ENCODE measurements at places on chromosomes 5 and 9. TPM values are rescaled to one million over a fixed set of nuclear protein-coding genes. Genes with fewer than 3 reads are reported as not detected.

Gene THG1L
- total RNA-seq: 10.9 TPM

Gene CCDC152
- total RNA-seq: 8.9 TPM

Gene LECT2
- total RNA-seq: not detected

Gene LRRC19
- total RNA-seq: not detected

DNA sequence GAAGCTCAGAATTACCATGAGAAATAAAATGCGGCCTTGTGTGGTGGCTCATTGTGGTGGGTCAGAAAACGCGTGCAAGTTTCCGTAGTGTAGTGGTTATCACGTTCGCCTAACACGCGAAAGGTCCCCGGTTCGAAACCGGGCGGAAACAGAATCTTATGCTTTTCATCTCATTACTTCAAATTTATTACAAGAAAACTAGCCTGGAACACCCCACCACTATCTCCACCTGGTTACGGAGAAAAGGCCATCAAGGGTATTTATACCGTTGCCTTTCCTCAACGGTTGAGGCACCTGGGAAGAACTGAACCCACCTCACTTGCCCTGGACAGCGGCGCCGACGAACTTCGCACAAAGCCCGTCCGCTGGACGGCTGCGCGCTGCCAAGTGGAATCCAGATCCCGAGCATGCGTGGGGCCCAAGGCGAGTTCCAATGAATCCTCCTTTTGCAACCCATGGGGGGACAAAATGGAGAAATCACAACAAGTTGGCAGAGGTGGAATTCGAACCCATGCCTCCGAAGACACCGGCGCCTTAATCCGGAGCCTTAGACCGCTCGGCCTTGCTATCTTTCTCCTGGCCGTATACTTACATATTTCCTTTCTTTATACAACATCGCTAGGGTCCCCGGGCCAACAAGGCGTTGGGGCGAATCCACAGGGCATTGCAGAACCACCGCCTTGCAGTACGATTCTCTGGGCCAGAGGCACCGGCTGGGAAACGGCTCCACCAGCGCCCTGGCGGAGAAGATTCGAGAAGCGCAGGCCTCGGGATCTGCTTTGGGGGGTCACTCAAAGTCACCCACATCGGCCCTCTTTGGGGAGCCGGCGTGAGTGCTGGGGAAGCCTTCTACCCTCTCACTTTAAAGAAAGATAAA, 16.9 kb downstream of the OR2V2 start:
- peaks cover 44% of the 10 kb centered on the region for H3K4me1 ChIP-seq
- H3K4me3 ChIP-seq: peak overlapping the region; percentile 73
- peaks cover 15% of the 10 kb centered on the region for H3K27me3 ChIP-seq
- no peaks in the 10 kb centered on the region for H3K36me3 ChIP-seq
- no peak for DNase-seq
- peak overlapping the region; percentile 90 for H3K27ac ChIP-seq

DNA sequence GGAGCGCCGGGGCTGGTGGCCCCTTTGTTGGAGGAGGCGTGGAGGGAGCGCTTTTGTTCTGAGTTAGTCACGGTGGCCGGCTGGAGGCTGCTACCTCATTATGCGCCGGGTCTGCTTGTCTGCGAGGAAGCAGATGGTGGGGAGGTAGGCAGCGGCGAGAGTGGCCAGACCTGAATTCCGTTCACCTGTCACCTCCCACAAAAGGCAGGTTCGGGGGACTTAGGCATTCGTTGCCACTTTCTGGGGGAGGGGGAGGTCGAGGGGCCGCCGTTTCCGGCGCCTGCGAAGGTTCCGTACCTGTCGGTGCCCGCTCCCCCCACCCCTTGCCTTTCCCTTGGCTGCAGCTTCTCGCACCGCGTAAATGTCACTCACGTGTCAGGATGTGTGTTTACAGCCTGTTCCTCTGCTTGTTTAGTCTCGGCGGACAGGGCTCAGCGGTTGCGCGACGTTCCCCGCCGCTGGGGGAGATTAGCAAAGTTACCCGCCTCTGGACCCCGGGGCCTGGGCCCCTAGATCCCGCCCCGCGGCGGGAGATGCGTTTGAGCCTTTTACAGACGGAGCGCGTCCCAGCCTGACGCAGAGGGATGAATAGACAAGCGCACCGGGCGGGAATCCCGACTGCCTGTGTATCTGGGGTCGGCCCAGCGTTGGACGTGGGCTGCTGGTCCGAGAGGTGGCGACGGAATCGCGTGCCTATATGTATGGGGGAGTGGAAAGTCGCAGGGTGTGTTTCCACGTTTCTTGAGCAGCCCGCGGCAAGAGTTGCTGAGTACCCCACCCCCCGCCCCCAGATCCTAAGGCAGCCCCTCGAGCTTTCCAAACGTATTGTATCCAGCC, 2.7 kb upstream of the LHX2 start:
- peak; percentile 53 for DNase-seq
- peaks cover 15% of the 10 kb centered on the region for H3K4me1 ChIP-seq
- peak overlapping the region; percentile 30 for H3K4me3 ChIP-seq
- H3K27ac ChIP-seq: peak overlapping the region; percentile 72

Gene PCA3
- total RNA-seq: not detected

DNA sequence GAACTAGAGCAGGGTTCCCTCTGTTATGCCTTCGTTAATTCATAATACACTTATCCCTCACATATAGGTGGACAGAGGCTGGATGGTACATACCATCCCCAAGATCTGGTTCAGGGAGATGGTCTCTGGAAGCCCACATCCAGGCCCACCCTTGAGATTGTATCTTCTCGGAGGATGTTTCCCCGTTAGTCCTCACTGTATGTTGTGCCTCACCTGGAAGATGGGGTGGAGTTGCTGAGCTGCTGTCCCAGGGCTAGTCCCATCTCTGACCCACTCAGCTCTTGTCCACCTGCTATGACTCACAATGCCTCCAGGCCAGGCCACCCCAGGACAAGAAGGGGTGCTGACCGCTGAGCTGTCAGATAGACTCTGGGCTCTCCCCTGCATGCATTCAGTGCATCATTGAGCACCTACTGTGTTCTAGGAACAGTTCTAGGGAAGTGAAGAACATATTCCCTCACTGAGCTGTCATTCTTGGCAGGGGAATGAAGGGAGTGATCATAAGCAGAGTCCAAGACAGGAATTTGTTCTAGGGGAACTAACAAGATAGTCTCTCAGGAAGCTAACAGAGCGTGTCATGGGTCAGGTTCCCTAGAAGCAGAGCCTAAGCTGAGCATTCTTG, at the start of gene CBY3:
TSS of gene CBY3 (minus strand) at position 255 of the 622 bp plus-strand sequence. CDS start at position 139, 116 bp downstream.
- no peak for DNase-seq
- peak within 1 kb of the TSS; percentile 52 for H3K4me3 ChIP-seq
- H3K27me3 ChIP-seq: no peaks in the 10 kb centered on the region
- peaks cover 13% of the 10 kb centered on the region for H3K4me1 ChIP-seq
- peak within 1 kb of the TSS; percentile 62 for H3K27ac ChIP-seq

- no peak overlapping the region for H3K4me3 ChIP-seq
- peaks cover 3% of the 10 kb centered on the region for H3K36me3 ChIP-seq
- no peak for DNase-seq
- H3K27ac ChIP-seq: no peak overlapping the region
- no peaks in the 10 kb centered on the region for H3K27me3 ChIP-seq
- peaks cover 31% of the 10 kb centered on the region for H3K4me1 ChIP-seq
Observed at GRCh38 chr5:90476391-90476790, 1.7 kb downstream of the POLR3G start.

DNA sequence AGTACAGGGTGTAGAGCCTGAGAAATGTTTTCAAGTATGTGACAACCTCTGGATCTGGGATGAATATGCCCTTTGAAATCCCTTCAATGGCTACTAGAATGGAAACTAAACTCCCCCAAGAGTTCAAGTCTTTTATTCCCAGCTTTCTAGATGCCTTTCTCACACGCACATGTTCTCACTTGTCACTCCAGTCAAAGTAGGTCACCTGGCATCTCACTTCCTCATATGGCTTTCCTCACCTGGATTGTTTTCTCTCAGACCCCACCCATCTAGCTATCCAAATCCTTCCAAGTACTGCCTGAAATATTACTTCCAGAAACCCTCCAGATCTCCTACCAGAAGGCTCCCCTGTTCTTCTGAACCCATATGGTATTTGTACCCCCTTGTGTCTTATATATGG, 615.4 kb upstream of the KLF4 start:
- no peaks in the 10 kb centered on the region for H3K4me1 ChIP-seq
- DNase-seq: no peak
- H3K36me3 ChIP-seq: no peaks in the 10 kb centered on the region
- no peak overlapping the region for H3K4me3 ChIP-seq
- H3K27me3 ChIP-seq: no peaks in the 10 kb centered on the region

DNA sequence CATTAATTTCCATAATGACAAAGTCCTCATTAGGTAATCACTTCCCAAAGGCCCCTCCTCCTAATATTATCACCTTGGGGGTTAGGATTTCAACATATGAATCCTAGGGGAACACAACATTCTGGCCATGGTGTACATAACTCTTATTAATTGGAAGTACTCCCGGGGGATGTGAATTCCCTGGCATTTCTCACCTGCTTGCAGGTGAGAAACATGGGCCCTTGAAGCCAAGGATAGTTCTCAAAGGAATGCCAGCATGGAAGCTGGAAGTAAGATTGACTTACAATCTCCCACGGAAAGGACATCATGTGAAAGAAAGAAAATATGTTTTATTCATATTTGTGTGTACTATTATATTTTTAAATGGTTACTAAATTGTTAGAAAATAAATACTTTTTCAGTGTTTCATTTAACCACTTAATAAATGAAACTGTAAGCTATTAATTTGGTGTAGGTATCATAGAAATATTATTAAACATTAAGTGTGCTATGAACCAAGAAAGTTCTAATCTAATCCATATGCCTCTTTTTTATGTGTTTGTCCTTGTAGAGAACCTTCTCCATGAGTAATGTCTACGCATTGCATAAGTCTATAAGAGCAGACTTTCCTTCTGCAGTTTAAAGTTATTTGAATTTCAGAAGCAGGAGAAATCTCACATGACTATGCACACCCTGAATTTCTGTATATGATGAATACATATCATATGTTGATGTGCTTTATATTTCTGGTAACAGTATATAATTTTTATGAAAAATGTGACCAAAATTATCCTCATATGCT, 59.4 kb downstream of the ANXA1 start:
- H3K36me3 ChIP-seq: no peaks in the 10 kb centered on the region
- no peak overlapping the region for H3K27ac ChIP-seq
- H3K4me3 ChIP-seq: no peak overlapping the region

- no peak overlapping the region for H3K27ac ChIP-seq
- H3K36me3 ChIP-seq: peaks cover 11% of the 10 kb centered on the region
- DNase-seq: no peak
- no peak overlapping the region for H3K4me3 ChIP-seq
- H3K27me3 ChIP-seq: peaks cover 18% of the 10 kb centered on the region
Observed at GRCh38 chr9:95833546-95834178, 41.8 kb upstream of the ERCC6L2 start.

- H3K27me3 ChIP-seq: peaks cover 10% of the 10 kb centered on the region
- DNase-seq: no peak
- no peaks in the 10 kb centered on the region for H3K36me3 ChIP-seq
- H3K4me3 ChIP-seq: no peak overlapping the region
Observed at GRCh38 chr5:79077680-79078365, 8.3 kb downstream of the BHMT2 start.

Gene CDX1
- total RNA-seq: not detected

Gene OR13C9
- total RNA-seq: not detected

Gene NOTCH1
- 67.0 TPM for total RNA-seq
